Memory B cell (primary cell): ENCODE measurements at places on chromosomes 12 and 14.
A peak's percentile ranks its signal among the peaks of the same experiment; 100 is the strongest.

GRCh38 chr14:24070285-24071143 is 848 bp upstream of the CPNE6 start:
- no peak for DNase-seq

GRCh38 chr14:20460458-20461224 is 593 bp downstream of the PIP4P1 start:
- peak; percentile 85 for DNase-seq

DNA sequence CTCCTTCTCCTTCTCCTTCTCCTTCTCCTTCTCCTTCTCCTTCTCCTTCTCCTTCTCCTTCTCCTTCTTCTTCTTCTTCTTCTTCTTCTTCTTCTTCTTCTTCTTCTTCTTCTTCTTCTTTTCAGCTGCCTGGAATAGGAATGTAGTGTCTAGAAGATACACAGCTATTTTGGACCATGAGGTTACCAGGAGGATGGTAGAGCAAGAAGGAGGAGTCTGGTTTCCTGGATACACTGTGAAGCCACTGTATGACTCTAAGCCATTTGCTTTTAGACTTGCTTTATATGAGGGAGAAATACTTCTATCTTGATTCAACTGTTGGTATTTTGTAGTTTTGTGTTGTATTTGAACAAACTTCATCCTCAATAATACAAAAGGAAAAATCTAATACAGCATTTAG is 3.0 kb upstream of the MYBPC1 start:
- no peak for DNase-seq

DNA sequence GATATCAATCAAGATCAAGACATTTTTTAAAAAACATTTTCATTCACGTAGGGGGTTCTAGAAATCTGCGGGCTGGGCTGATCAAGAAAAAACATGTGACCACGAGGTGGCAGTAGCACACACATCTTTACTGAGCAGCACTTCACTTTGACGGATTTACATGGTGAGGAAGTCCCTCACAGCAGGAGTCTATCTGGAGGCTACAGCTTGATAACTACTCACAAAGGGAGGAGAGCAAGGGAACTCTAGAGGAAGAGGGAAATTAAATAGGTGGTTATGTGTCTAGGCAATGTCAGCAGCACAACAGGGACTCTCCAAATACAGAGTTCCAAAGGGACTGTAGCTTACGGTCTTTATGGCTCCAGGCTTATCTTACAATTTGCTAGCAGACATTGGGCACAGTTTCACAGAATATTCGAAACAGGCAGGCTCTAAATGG is 248.1 kb downstream of the DPY19L2 start:
- peak; percentile 16 for DNase-seq

DNA sequence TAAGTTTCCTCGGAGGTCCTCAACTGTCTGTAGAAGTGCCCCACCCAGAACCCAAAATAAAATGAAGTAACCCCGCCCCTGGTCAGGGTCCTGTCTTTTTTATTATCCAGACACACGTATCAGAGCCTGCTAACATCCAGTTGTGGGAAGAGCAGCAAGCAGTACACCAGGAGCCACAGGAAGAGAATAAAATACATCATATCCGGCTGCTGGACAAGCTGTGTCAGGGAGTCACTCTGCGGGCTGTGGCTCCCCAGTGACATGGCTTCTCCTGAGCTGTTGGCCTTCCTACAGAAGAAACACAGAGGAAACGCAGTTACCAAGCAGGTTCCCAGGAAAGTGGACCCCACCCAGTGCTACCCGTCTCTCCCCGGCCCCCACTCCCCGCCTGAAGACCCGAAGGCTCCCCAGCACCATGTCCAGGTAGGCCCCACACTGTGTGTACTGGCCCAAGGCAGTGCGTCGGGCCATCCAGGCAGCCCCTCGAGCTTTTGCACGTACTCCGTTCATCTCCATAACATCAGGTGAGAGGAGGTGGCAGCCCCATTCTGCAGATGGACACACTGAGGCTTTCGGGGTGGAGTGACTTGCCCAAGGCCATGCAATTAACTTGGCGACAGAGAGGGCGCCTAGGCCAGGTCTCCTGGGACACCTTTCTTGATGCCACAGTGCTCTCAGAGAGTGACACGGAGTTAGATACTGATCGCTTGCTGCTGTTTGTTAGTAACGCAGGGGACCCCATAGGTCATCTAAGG is 34.3 kb upstream of the DICER1 start:
- DNase-seq, result no peak
